ENCODE measurements at places on chromosomes 5 and 9.
A peak's percentile ranks its signal among the peaks of the same experiment; 100 is the strongest.

- DNase-seq: no peak
Observed at GRCh38 chr5:11620172-11620571, 284.1 kb downstream of the CTNND2 start.

DNA sequence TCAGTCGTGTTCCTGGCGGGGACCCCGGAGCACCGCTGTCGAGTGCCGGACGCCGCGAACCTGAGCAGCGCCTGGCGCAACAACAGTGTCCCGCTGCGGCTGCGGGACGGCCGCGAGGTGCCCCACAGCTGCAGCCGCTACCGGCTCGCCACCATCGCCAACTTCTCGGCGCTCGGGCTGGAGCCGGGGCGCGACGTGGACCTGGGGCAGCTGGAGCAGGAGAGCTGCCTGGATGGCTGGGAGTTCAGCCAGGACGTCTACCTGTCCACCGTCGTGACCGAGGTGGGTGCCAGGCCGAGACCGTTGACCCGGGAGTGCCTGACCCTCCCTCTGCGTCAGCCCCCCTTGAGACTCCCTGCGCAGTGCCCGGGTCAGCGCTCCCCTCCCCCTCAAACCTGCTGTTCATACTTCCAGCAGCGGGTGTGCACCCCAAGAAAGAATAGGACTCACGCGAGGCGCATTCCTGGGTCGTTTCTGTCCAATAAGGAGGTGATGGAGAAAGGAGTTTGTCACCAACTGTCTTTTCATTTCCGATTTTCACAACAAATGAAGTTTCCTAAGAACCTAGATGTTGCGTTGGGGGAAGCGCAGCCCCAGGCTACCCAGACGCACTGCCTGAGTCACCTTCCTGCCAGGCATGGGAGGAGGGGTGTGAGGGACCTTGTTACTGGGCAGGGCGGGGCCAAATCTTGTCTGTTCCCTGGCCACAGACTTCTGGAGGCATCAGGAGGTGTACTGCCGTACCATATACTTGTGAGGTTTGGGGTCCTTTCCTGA lies 722 bp downstream of the SLC22A4 start:
- DNase-seq: peak; percentile 72

DNA sequence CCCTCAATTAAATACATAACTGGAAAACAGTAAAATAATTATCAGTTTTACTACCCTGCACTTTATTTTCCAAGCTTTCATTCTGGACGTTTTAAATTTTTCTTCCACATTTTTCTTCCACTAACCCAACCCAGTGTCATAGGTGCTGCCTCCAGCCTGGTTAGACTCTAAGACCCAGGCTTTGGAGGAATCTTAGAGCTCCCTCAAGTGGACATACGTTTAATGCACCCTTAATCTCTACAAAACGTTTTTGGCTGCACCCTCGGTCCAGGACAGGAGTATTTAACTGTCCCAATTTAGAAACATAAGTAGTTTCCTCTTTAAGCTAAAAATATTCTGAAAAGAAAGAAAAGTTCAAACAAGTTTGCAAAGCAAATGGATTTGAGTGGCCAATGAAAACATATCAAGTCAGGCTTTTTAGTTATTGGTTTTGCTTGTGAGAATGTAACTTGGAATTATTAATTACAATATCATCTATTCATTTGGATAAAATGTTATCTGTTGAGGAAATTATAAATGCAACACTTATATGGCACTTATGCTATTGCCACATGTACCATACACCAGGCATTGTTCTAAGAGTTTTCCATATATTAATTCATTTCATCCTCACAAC lies 38.9 kb downstream of the CDH6 start:
- no peak for DNase-seq

DNA sequence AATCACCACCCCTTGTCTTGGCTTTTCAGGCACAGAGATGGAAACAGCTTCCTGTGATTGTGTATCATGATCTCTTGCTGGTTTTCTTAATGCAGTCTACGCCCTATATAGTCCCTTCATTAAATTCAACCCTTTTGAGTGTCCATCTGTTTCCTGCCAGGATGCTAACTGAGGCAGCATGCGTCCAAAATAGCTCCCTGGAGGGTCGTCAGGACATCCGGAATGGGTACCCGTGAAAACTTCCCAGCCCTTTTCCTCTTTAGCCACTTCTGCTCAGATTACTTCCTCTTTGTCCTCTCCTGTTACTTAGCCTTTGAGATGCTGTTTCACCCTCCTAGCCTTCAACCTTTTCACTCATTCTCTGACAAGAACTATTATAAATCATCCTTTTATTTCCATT lies 79.8 kb upstream of the KLF9 start:
- no peak for DNase-seq

DNA sequence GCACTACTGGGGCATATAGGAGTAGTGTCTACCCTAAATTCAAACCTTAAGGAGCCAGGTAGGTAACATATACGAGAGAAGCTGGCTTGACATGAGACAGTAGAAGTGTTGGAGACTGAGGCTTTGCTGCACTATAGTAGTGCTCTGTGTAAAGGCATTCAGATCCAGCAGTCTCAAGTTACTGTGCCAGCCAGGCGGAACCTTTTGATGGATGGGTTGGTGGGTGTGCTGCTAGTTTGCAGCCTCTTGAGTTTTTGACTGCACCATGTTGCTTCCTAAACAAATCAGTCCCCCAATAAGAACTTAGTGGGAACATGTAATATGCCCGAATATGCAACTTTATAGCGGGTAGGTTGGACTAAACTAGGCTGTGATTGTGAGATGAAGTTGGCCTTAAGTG lies 1.5 kb downstream of the CLTA start:
- DNase-seq: no peak

- no peak for DNase-seq
Observed at GRCh38 chr9:87500491-87501270, 3.0 kb downstream of the DAPK1 start.

- DNase-seq: peak; percentile 50
Observed at GRCh38 chr9:12633016-12633765, 60.0 kb upstream of the TYRP1 start.

DNA sequence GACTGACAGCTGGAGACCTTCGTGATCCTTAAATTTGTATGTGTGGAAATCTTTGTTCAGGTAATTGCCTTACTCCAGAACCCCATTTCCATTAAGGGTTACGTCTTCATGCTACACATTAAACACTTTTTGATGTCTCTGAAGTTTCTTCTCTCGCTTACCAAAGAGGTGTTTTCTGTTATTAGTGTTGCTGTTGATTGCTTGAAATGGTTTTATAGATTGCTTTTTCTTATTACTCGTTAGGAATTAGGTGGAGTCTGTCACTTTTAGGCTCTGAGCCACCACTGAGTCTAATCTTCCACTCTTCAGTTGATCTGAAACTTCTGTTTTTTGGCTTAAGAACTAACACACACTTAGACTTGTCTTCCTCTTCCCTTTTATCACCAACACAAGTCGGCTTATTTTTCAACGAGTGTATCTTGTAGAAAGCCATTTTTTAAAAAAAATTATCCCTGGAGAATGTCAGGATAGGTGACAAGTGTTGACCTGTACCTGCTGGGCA lies 62.2 kb upstream of the PPARGC1B start:
- no peak for DNase-seq

DNA sequence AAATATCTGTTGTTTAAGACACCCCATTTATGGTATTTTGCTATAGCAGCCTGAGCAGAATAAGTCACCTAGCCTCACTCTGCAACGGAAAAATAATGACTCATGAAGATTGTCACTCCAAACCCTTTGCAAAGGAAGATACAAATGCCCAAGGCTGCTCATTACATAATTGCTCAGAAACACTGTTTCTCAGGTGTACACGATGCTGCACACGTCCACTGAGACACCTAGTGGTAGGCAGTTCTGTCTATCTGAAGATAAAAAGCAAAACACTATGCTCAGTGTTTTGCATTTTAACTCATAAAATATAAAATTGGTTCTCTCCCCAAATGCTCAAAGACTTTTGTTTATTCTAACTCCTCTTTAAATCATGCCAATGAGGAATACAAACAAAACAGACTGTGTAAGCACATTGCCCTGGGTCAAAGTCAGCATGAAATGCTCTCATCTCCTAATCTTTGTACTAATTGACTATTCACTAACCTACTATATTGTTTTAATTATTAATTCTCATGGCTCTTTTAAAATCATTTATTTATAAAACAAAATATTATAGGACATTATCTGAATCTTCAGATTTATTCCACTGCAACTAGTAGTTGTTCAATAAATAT lies 7.7 kb upstream of the TSLP start:
- no peak for DNase-seq

- DNase-seq: no peak
Observed at GRCh38 chr5:86760661-86761060, 142.9 kb downstream of the COX7C start.

DNA sequence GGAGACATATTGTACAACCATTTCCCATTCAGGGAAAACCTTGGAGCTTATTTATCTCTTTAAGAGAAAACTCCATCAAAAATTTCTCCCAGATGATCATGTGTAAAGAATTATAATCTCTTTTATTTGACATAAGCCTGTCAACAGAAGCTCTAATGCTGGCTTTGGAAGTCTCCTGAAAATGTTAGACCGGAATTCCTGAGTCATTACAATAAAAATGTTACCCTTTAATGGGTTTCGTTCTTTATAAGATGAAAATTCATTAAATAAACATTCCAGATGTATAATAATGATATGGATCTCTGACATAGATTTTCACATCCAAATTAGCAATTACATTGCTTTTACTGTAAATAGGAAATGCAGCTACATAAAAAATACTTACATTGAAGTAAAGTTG lies 1036.4 kb downstream of the EFNA5 start:
- no peak for DNase-seq

- no peak for DNase-seq
Observed at GRCh38 chr5:109324931-109325330, 84.8 kb downstream of the PJA2 start.

GRCh38 chr5:169185626-169186025 lies 115.3 kb downstream of the SLIT3 start:
- no peak for DNase-seq

DNA sequence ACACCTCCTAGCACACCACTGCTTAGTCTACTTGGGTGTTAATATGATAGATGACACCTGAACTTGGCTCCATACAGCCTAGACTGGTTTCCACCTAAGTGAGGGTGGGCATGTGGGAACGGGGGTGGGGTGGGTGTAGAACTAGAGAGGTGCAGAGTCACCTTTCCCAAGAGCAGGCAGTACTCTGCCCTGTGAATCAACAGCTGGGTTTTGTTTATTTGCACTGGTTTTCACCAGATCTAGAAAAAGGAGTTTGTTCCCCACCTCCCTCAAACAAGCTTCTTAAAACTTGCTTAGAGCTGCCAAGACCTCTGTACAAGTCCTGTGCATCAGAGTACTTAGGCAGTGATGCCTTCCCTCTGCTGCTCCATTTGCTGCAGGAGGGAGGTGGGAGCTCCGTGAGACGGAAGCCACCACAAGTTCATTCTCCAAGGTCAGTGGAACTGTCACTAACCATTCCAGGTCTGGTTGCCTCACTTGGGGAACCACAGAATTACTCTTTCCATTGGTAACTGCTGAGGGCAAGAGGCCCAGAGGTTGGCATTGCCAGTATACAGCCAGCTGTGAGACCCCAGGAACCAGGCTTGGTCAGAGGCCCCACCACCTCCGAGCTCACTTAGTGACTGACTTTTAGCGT lies 163.5 kb downstream of the NR3C1 start:
- no peak for DNase-seq

- no peak for DNase-seq
Observed at GRCh38 chr5:56506211-56506965, 273.3 kb upstream of the ANKRD55 start.

GRCh38 chr9:89000973-89001916 lies 10.0 kb downstream of the S1PR3 start:
- DNase-seq: peak; percentile 91

- no peak for DNase-seq
Observed at GRCh38 chr9:21902136-21902535, 92.1 kb downstream of the CDKN2A start.

GRCh38 chr5:143393524-143393923 lies 10.0 kb downstream of the NR3C1 start:
- no peak for DNase-seq

All from ecto neural progenitor cell (in vitro differentiated cells).